ENCODE measurements at places on chromosomes 2 and 18.

- no peak for DNase-seq
These were observed 171.0 kb downstream of the ZBTB7C start for GRCh38 chr18:48238206-48238605.

- no peak for DNase-seq
These were observed 142.0 kb downstream of the KCTD1 start for GRCh38 chr18:26406324-26406723.

GRCh38 chr2:23283653-23284052 lies 101.3 kb upstream of the KLHL29 start:
- DNase-seq = no peak

DNA sequence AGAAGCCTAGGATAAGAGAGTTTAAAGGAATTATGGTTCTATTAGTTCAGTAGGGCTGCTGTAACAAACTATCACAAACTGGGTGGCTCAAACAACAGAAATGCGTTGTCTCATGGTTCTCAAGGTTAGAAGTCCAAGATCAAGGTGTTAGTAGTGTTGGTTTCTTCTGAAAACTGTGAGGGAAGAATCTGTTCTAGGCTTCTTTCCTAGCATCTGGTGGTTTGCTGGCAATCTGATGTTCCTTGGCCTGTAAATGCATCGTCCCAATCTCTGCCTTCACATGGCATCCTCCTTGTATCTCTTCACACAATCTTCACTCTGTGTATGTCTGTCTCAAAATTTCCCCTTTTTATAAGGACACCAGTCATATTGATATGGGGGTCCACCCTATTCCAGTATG lies 76.3 kb downstream of the MDH1 start:
- no peak for DNase-seq

DNA sequence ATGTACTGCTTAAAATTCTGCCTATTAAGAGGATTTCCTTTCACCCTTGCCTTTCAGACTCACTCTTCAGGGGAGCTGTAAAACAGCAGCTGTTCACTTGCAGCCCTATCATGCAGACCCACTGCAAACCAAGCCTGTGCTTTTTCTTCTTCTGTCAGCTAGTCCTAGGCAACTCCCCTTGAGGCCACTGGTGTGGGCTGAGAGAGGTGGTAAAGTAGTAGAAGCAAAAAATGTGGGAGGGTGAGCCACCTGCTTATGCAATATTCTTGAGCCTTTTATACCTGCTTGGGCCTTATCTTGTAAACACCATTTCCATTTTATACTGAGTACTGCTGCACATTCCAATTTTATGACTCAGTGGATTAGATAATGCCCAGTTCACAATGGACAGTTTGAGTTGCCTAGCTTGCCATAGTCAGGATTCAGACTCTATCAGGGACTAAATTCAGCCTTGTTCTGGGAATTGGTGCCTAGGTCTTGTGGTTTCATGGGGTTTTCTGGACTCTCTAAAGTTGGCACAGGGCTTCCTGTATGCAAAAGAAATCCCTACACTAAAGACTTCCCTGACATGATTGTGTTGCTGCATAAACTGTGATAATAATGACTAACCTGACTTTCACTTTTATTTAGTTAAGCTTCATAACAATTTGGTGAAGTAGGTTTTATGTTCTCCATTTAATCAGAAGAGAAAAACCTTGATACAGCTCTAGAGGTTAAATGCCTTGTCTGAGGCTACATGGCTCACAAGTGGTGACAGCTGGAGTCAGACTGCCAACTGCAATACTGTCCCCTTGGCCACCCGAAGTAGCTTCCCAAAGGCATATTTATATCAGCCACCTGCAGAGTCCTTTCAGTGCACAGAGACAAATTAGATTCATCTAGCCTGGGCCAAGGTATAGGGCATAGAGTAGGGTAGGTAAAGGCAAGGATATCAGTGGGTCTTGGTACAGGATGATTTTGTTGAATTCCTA lies 47.4 kb upstream of the KDM3A start:
- peak; percentile 23 for DNase-seq

DNA sequence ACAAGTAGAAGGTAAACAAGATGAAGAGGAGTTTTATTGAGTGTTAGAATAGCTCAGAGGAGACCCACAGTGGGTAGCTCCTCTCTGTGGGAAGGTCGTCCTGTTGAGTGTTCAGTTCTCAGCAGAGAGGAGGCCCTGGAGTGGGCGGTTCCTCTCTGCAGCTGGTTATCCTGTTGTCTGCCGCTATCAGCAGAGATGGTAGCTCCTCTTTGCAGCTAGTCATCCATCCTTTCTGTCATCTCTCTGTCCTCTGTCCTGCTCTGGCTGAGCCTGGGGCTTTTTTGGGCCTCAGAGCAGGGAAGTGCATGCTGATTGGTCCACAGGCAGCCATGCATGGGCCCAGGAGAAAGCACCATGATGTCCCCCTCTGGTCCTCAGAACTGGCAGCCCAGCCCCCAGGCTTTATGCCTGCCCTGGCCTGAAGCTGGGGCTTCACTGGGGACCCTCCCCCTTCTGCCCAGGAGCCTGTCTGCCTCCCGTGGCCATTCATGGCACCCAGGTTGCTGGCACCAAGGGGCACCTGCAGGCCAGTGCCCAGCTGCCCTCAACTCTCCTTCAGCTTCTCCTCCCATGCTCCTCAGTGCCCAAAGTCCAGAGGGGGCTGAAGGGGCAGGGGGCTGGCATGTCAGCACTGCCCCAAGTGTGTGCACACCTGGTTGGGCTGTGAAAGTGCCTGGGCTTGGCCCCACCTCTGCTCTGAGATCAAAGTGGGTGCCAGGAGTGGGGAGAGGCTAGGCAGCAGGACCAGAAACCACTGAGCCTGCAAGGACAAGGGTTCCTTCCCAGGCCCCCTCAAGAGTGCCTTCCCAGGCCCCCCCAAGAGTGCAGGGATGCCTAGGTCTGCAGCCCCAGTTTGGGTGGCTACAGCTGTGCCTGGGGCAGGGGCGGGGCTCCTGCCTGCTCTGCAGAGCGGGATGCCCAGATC lies 98.7 kb downstream of the TWIST2 start:
- DNase-seq = no peak

All from OCI-M1 (cell line).